Coronary artery (tissue), 2 donors: ENCODE measurements at places on chromosomes 2 and 18.

GRCh38 chr2:53077413-53077812, 690.2 kb upstream of the CHAC2 start:
- no peak for DNase-seq

DNA sequence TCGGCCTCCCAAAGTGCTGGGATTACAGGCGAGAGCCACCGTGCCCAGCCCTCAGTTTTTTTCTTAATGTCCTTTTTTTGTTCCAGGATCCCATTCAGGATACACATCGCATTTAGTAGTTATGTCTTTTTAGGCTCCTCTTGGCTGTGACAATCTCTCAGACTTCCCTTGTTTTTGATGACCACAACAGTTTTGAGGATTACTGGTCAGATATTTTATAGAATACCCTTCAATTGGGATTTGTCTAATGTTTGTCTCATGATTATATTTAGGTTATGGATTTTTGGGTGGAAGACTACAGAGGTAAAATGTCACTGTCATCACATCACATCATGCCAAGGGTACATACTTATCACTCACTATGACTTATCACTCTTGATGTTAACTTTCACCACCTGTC, 46.7 kb downstream of the SCN3A start:
- DNase-seq = no peak

DNA sequence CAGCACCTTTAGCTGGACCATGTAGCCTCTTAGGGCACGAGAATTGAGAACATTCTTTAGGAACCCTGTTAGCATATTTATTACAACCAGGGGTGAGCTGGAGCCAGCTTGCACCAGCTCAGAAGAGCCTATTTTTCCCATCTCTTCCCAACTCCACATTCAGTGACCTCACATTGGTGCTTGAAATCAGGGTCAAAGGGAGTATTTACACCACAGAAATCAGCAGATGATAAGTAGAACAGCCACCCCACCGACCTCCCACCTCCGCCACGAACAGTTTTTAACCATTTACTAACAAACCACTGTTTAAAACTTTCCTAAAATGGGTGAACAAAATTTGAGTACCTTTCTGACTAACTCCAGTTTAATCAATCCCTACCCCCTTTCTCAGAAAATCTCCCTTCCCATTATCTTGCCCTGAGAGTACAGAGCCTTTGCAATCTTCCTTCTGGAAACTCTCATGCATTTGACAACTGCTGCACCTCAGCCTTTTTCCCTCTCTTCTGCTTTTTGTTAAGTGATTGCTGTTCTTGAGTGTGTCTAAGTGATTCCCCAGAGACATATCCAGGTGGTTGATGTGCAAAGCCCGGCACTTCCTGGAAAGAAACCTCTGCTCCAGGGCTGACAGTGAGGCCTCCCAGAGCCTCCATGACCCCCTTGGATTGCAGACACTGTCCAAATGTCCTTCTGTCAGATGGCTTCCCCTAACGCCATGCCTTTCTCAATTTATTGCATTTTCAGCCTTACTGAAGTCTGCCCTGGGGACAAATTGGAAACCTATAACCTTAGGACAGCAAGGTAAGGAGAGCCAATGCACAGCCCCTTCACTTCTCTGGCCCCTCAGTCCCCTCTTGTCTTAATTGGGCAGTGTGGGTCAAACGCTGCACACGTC, 389.5 kb upstream of the TNP1 start:
- no peak for DNase-seq

DNA sequence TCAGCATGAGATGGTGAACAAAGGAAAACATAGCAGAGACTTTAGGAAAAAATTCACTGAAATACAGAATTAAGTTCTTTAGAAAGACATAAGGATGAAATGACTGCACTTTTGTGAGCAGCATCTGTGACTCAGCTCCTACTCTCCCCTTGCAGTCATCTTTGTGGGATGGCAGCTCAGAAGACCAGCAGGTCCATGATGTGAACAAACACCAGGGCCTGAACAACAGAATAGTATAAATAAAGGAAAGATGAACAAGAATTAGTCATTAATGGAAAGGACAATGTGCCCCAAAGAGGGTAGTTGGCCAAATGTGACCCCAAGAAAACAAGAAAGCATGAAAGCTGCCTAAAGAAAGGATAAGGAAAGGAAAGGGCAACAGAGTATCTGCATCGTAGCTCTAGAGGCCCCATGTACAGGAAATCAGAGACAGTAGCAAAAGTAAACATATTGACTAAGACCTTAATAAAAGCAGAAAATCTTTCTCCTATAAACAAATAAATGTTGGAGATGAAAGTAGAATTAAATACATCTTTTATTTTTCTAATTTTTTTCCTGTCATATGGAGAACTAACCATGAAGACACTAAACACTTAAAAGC, 318.0 kb downstream of the ZEB2 start:
- DNase-seq = no peak

DNA sequence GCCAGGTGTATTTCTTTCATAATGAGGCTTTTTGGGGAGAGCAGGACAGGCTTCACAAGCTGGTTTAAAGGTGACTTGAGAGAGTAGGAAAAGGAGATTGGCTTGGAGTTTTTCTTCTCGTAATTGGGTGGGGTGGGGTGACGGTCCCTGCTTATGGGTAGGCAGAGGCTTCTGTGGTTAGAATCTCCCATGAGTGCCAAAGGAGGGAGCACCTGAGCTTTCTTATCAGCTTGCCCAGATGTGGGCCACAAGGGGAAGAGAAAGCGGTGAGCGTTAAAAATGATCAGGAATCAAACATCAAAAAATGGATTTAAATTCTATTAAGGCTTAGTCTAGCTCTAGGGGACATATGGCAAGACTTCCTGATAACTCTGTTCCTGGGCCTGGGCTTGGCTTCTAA, 9.7 kb upstream of the PNPT1 start:
- no peak for DNase-seq

DNA sequence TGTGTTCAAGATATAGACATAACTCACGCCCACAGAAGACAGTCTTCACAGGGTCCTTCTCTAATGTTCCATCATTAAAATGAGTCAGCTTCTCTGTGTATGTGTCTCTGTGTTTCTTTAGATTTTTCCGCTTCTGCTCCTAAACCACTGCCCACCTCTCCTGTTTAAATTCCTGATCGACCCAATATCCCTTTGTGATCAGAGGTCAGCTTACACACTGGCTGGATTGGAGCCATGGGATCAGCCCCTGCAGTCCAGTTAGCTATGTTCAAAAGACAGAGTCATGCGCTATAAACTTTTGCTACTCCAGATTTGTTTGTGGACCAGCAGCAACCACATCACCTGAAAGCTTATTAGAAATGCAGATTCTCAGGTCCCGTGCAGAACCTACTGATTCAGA, 229.2 kb downstream of the C1D start:
- no peak for DNase-seq

DNA sequence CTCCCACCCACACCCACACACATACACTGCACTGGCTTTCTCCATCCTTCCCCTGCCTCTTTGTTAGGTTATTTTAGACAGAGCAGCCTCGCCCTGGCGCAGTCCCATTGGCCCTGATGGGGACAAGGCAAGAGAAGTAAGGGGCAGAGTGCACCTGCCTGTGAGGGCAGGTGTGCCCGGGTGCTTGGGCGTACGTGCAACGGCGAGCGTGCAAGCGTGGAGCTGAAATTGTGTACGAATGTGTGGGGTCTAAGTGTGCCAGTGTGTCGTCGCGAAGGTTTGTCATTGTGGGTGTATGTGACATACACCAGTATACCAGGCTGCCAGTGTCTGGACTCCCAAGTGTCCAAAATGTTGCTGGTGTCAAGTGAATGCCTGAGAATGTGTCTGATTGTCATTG, 544 bp downstream of the LRATD1 start:
- DNase-seq = no peak

DNA sequence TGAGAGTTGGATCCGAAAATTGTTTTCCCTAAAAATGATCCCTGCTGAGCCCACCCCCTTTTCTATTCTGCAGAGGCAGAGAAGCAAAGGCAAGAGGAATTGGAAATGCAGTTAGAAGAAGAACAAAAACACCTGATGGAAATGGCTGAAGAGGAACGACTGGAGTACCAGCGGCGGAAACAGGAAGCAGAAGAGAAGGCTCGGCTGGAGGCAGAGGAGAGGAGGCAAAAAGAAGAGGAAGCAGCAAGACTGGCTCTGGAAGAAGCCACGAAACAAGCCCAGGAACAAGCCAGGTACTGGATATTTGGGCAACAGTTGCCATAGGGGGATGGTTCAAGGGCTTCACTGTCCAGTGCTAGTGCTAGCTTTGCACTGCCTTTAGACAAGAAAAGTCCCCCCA, 41.7 kb downstream of the SUMO1 start:
- no peak for DNase-seq

DNA sequence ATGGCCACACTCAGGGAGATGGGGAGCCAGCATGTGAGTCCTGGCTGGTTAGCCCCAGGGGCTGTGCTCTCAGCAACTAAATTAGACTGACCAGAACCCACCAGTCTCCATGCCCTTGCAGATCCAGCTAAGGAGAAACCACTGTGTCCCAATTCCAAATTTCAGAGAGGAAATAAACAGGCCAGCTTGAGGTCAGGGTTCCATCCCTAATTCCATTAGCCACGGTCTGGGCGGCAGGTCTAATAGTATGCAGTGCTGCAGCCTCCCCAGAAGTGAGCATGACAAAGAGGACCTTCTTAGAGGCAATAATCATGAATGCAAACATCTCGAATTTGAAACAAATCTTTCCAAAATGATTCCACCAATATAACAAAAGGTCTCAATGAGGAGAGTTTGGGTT, 671.2 kb downstream of the BCL11A start:
- no peak for DNase-seq

GRCh38 chr2:3728104-3729054, 25.0 kb downstream of the DCDC2C start:
- no peak for DNase-seq

DNA sequence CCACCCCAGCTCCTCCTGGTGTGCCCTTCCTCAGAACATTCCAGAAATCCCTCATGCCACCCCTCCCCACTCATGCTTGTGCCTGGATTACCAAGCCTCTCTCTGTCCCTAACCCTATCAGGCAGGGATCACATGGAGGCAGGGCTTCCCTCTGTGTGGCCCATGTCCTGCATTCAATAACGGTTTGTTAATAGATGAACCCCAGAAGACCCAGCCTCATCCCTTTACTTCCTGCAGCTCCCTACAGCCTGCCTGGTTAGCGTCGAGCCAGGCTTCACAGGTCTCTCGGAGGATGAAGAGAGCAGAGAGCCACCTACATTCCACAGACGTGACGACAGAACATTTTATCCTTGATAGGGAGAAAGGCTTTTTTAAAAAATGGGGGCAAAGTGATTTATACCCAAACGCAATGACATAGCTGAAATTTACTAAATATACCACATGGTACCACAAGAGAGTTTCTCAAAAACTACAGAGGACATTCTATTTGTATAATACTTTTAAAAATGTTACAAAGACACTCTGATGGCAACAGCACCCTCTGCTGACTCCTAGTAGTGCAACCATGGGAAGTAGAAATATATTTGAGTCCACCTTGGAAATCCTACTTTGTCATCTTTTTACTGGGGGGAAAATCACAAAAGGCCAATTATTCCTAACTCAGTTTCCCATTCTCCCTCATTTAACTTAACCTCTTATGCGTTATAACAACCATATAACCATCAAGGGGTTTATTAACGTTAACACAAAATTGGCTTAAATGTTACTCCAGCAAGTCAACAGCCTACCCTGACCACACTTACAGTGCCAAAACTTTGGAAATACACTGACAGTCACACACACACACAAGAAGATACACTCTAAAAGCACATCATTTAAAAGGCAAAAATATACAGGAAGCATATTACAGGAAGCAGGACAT, 30.7 kb downstream of the FBXO15 start:
- DNase-seq = no peak

GRCh38 chr2:14778015-14778414, 145.5 kb downstream of the LRATD1 start:
- DNase-seq = no peak

GRCh38 chr2:49940626-49941025, 786.3 kb upstream of the FSHR start:
- DNase-seq = no peak

- DNase-seq = no peak
Measured at GRCh38 chr18:57753063-57753462, 50.1 kb downstream of the ATP8B1 start.

- no peak for DNase-seq
Measured at GRCh38 chr2:177246000-177246399, 18.5 kb downstream of the NFE2L2 start.

DNA sequence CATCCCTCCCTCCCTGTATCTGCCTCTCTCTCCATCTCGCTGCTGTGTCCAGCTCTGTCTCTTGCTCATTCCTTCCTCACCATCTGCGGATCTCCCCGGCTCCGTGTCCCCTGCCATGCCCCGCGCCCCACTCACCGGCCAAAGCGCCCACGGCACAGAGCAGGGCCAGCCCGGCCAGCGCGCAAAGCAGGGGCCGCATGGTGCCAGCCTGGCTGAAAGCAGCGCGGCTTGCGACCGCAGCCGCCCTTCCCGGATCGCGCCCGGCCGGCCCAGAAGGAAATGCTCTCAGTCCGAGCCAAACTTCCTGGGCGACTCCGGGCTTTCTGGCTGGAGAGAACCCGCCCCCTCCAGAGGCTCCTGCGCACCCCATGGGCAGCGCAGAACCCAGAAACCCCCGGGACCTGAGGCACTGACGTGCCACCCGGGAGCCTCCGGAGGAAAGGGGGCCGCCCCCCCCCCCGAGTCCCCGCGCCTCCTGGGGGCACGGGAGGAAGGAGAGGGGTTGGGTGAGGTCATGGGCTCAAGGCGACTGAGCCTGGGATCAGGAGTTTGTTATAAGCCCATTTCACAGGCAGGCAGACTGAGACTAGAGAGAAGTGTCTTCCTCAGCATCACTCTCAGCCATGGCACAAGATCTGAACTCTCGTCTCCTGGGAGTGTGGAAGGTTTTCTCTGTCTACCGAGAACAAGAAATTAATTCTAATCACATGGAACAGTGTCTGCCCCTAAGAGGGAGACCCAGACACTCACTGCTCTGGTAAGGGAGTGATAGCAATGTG, 45.2 kb upstream of the RAB6C start:
- DNase-seq = no peak

GRCh38 chr2:121375621-121376159, 90.7 kb upstream of the TFCP2L1 start:
- no peak for DNase-seq

- no peak for DNase-seq
Measured at GRCh38 chr18:31595121-31595771, 3.6 kb downstream of the TTR start.

GRCh38 chr18:596288-596881, 403 bp upstream of the CLUL1 start:
- DNase-seq = no peak

- no peak for DNase-seq
Measured at GRCh38 chr2:237294460-237294859, 119.5 kb downstream of the COL6A3 start.

GRCh38 chr2:157843081-157843480, 33.0 kb downstream of the ACVR1 start:
- no peak for DNase-seq

DNA sequence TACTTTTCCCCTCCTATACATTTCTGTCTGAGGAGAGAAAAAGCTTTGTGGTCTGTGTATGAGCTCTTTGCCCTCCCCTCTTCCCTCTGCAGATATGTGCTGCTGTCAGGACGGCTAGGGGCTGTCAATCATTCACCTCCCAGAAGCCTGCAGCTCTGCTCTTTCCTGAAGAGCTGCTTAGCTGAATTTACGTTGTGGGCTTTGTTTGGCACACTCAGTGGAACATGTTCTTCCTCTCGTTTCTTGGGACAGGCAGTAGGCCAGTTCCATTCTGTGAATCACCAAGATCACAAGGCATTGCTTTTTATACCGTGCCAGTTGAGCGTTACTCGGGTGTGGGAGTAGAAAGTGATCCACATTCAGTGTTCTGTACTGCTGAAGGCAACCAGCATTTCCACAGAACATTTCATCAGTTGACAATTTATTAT, 136.7 kb downstream of the LAMA3 start:
- peak; percentile 90 for DNase-seq
